ENCODE measurements at places on chromosomes 7 and 10.
A peak's percentile ranks its signal among the peaks of the same experiment; 100 is the strongest.

DNA sequence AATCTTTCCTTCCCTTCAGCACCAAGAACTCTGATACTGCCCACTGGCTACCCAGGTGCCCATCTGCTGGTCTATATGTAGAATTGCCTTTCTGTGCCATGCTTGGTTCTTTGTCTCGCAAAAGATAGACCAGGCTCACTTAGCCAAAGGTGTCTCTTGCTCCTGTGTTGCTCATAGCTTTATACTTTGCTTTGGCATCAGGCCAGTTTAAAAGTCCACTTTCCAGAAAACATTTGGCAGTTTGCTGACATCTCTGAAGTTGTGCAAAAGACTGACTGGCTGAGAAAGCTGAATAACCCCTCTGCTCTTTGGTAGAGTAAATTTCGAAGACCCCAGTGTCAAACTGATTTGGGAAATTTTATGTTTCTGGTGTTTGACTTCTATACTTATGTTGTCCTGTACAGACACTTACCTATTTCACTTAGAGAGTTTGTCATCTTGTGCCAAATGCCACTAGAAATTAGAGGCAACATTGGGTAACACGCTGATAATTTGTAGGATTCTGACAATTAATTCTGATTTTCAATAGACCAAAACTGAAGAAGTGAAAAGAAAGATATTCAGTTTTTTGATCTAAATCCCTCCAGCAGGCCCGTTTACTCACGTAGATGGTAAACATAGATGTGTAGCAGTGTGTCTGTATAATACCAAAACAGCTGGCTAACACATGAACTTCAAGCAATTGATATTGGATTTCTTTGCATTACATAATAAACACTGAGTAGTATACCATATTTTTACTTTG is 91.1 kb downstream of the CPED1 start:
- no peak for DNase-seq

DNA sequence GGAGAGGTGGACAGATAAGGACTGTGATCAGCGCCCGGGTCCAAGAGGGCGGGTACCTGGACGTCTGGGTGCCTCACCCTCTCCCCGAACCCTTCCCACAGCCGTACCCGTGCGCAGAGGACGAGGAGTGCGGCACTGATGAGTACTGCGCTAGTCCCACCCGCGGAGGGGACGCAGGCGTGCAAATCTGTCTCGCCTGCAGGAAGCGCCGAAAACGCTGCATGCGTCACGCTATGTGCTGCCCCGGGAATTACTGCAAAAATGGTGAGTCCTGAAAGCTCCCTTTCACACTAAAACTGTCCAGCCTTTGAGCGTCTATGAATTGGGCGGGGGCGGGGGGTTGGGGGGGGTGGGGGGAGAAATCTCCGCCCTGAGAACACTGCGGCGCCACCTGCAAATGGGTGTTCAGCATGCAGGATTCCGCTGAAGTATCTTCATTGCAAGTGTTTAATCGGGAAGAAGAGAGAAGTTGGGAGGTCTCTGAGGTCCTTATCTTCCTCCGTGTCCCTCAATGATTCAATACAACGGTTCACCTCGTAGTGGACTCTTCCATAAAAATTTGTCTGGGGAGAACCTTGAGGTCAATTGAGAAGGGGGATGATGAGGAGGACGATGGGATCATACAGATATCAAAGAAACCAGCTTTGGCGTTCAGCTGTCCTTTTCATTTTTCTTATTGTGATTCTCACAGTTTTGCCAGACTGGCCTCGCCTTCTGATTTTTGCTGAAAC is 906 bp downstream of the DKK1 start:
- DNase-seq = no peak

- DNase-seq = no peak
Measured at GRCh38 chr7:17301471-17302456, 3.3 kb downstream of the AHR start.

GRCh38 chr10:14889318-14889717 is 10.7 kb downstream of the SUV39H2 start:
- DNase-seq = no peak

DNA sequence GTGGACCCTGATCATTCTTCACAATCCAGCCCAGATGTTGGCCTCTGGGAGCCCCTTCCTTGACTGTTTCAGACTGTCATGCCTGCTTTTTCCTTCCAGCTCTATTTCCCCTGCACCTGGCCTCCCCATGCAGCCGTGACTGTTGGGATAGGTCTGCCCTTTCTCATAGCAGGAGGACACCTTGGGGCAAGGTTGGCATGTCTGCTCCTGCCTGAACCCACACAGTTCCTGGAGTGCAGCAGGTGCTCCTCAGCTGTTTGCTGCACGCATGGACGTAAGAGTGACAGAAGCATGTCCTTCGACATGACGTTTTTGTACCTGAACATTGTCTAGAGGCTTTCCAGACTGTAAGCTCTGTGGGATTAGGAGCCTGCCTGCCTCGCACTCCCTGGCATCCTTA is 24.0 kb downstream of the POR start:
- no peak for DNase-seq

GRCh38 chr10:33279276-33279675 is 55.2 kb downstream of the NRP1 start:
- no peak for DNase-seq

DNA sequence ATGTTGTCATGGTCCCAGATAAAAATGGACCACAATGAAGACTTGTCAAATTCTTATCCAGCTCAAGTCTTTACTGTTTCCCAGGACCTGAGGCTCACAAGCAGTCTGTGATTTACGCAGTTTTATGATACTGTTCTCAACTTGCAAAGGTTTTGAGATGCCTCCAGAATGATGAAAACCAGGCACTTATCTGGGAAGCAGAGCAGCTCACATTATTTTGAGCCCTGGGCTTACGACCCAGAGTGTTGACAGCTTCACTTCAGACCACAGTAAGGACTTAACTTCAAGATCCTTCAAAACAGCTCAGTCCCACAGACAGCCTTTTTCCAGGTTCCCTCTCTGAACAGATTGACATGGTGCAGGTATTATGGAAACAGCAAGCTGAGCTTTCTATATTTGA is 236.1 kb downstream of the RNLS start:
- DNase-seq = no peak

DNA sequence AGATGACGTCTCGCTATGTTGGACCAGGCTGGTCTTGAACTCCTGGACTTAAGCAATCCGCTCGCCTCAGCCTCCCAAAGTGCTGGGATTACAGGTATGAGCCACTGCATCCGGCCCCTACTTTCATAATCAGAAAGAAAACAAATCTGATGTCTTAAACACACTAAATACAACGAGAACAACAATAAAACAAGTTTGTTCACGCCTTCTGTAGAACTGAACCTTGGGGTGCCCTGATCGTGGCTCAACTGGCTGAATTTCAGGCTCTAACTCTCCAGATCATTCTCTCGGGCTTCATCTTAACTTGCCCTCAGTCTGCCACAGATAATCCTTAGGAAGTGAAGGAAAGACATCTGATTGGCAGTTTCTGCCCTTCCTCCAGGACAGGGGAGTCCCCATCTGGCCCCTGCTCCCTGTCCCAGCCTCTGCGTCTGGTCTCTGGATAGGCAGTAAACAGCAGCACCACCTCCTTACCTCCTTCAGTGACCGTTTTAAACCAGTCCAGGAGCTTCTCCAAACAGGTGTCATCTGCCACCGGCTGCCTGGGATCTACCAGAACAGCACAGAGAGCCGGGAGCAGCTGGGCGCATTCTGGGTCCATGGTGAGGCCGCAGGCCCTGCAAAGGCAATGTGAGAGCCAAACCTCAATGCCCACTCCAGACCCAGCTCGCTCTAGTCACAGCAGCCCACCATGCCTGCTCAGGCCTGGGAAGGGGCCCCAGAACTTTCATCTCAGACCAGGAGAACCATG is 1.3 kb downstream of the BRAT1 start:
- no peak for DNase-seq

GRCh38 chr7:30433082-30433481 is 45.5 kb downstream of the NOD1 start:
- DNase-seq = no peak

- no peak for DNase-seq
Measured at GRCh38 chr7:150945853-150946420, 32.2 kb downstream of the KCNH2 start.

DNA sequence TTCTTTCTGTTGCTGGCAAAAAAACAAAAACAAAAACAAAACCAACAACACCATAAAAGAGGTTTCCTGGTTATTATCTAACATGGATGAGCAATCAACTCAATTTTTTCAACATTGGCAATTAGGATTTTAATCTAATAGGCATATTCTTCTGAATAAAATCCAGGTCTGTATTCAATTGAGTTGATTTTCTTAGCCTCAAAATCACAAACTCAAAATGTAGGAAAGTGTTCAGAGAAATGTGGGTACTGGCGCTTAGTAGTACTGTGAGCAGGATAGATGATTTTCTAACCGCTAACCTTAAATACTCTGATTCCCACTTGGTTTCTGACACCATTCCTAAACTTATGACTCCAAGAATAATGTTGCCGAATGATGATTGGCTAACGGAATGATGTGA is 5.6 kb downstream of the WNT16 start:
- DNase-seq = no peak

DNA sequence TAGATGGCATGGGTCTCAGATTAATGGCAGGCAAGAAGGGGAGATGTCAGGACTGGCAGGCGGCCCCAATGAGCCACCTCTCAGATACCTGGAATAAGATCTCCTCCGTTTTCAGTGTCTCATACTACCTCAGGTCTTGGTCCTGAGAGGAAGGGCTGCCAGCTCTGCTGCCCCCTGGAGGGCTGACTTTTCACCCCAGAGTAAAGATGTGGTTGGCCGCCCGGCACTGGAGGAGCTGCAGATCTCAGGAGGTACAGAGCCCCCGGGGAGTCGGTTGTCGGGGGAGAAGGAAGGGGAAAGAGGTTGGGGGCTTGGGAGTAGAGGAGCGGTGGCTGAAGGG is 642 bp upstream of the COL13A1 start:
- no peak for DNase-seq

GRCh38 chr10:93124580-93125318 is 51.1 kb downstream of the CYP26A1 start:
- no peak for DNase-seq

GRCh38 chr10:60914690-60915141 is 29.3 kb downstream of the RHOBTB1 start:
- DNase-seq = no peak

GRCh38 chr7:55304018-55304762 is 60.9 kb upstream of the LANCL2 start:
- DNase-seq = no peak

DNA sequence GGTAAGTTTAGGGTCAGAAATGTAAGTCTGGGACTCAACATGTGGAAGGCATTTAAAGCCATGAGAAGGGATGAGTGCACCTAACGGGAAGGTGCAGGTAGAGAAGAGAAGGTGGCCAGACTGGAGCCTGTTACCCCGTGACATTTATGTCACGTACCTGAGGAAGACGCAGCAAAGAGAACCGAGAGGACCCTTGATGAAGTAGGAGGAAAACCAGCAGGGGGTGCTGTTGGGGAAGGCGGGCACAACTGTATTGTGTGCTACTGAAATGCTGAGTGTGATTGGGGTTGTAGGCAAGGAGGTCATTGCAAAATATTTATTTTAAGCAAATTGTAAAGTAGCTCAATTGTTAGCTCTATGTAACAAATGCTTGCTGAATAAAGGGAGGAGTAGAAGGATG is 338.2 kb upstream of the PRKCQ start:
- DNase-seq = peak; percentile 40

GRCh38 chr7:95318501-95319100 is 5.7 kb downstream of the PON1 start:
- DNase-seq = no peak

- no peak for DNase-seq
Measured at GRCh38 chr10:5532307-5532605, 7.5 kb downstream of the CALML3 start.

DNA sequence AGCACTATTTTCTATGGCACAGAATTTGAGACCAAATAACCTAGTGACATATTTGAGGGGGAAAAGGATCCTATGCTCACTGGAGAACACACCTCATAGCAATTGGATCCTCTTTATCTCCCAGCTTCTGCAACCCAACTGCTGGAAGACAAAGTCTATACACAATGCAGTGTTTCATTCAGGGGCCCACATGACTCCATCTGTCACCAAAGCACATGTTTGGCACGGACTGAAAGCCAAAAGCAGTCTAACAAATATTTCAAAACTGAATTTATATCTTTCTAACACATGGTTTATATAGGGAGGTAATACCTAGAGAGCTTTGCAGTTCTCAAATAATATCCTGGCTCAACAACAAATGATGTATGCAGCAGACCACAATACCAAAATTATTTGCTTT is 39.2 kb downstream of the ADAM12 start:
- DNase-seq = no peak

DNA sequence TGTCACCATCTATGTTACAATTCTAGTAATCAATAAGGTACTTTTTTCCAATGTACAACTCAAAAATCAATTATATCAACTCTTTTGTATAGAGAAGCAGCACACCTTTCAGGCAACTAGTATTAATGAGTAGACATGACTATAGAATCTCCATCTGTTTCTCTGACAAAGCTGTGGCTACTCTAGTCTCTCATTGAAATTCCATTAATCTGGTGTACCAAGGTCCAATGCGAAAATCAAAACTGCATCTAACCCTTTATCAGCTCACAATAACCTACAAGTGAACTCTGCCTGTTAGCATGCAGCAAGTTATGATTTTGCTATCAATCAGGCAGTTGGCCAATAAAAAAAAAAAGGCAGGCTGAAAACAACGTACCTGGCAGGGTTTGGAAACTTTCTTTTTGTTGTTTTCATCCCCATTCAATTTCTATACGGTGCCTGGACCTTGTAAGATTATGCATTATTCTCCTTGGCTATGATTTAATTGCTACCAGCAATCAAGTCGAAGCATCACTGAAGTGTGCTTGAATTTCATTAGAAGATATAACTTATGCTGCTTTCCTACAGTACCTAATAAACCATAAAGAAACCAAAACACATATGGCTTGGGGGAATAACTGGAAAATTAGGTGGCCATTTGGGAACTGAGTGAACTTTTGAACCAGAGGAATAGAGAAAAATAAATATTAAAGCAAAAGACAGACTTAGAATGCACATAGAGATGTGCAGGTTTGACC is 23.2 kb downstream of the SKAP2 start:
- DNase-seq = no peak

GRCh38 chr10:106355450-106355849 is 809.1 kb downstream of the SORCS1 start:
- DNase-seq = no peak

DNA sequence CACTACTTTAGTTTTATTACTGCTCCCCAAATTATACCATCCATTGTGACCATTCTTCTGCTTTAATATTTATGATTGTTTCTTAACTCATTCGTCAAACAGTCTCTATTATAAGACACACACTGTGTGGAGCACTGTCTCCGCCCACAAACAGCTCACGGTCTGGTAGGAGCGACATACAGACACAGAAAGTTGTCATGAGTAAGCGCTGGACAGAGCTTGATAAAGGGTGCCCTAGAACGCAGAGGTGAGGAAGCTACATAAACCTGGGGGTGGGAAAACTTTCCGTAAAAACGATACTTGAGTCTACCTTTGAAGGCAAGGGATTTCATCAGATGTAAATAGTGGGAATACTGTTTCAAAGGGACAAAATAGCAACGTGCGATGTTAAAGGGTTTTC is 207.9 kb downstream of the PHF14 start:
- DNase-seq = no peak
